Stimulated activated CD4-positive, alpha-beta T cell treated with anti-CD3 and anti-CD28 coated beads, Interleukin-12 subunit alpha, Interleukin-12 subunit beta, amount 100 ng/mL, for 4 hours (primary cell): ENCODE measurements at places on chromosomes 3 and 15.

DNA sequence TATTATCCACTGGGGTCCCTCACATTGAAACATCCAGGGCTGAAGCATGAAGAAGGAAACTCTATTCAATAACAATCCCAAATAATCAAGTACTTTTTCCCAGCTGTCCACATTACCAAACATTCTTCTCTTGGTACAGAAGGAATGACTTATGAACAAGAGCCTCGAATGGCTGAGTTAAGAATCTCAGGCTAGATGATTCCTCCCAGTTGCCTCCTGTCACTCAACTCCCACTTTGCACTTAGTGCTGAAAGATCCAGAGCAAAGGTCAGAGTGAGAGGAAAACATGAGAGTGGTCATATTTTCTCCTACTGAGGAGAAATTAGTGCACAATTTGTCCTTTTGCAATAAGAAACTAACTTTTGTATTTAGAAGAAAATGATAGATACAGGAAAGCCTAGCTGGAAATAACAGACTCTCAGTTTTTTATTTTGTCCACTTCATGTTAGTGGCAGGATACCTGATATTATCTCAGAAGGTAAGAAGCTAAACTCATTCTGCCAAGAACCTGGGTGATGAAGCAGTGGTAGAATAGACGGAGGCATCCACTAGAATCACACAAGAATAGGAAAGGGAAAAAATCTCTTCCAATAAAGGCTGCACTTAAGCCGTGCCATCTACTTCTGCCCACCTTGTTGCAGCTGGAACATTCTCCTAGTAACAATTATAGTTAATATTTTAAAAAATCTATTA is 46.2 kb downstream of the GADL1 start:
- no peak for DNase-seq

DNA sequence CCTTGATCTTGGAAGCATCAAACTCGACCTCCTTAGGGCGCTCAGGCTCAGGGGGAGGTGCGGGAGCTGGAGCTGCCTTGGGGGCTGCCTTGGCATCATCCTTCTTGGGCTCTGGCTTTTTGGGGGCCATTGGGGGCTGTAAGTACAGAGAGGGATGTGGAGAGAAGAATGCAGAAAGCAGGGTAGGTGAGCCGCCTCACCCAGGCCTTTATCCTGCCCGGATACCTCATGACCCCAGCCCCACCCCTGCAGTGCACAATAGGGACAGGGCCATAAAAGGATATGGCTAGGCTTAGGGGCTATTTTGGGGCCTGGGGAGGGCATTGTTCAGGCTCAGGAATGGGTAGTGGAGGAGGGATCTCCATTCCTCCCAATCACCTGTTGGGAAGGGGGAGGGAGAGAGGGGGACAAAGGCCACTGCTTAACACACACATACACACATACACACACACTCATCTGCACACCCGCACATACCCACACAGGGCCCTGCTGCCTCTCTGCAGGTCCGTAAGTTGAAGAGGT is at the start of gene MYL3:
TSS of gene MYL3 (minus strand) at position 184 of the 522 bp plus-strand sequence. CDS start at position 130, 54 bp downstream.
- DNase-seq: no peak

DNA sequence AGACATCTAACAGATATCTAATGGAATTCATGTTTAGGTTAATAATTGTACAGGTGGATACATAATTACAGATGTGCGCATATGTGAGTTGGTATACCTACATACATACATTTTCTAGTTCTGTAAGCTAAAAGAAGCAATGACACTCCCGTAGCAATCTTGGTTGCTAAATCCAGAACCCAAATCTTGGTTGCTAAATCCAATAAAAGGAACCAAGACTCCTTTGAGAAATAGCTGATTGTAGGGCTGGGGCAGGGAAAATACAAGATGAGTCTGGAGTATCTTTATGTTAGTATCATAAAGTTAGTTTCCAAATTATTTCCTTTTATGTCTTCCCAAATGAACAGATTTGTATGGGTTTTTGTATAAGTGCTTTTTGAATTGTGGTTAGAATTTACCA is 135.2 kb downstream of the TMCC1 start:
- no peak for DNase-seq

GRCh38 chr3:178761024-178761423 is 224.8 kb downstream of the KCNMB2 start:
- no peak for DNase-seq

GRCh38 chr3:166071831-166072230 is 234.6 kb upstream of the BCHE start:
- no peak for DNase-seq

DNA sequence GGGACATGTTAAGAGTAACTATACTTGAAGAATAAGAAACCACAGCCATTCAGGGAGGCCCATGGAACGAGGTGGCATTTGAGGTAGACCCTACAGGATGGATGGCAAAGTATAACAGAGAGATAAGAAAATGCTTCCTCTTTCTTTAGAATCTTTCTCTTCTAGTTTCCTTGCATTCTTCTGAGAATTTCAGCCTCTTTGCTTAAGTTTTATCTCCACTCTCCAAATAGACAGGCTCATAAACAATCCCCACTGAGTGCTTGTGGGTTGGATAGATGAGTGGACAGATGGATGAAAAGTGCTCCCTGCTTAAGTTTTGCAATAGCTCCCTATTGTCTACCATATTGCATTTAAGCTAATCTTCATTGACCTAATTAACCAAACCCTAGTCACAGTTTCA is 103.7 kb downstream of the MEX3B start:
- no peak for DNase-seq

DNA sequence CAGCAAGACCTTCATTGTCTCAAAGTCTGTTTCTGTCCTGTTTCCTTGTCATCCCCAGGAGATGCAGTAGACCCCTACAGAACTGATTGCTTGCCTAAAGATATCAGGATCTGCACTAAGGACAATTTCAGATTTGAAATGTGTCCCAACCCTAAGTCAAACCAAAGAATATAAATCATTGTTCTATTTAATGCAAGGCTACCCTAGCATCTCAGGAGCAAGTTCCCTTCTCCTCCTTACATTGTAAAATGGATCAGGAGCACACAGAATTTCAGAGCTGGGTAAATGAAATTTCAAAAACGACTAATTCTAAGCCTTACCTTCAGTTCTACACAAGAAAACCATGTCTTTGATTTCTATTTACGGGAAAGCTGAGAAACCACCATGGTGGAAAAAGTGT is 360.9 kb upstream of the KCNH8 start:
- DNase-seq: no peak

DNA sequence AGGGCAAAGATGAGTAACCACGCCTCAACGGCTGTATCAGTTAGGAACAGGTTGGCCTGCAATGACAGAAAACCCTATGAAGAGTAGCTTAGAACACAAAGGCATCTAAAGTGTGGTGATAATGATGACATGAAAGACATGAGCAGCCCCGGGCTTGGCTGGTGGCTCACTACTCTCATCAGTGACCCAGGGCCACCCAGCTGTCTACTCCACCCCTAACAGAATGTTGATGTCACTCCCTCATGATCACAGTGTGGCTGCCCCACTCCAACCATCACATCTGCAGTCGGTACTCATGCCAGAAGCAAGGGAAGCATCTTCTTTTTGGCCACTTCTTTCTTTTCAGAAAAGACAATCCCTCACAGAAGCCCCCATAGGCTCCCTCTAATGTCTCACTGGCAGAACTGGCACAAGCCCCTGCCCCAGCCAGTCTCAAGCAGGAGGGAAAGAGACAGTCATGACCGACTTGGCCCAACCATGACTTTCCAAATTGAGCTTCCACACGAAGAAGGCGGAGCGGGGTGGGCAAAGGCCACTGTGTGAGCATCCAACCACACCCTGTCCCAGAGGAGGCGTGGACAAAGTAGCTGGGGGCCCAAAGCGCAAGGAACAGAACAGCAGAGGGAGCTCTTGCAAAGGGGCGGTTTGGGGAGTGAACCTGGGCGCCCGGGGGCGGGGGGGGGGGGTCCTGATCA is 72.0 kb upstream of the IQSEC1 start:
- no peak for DNase-seq
